Activated gamma-delta T cell (primary cell): ENCODE measurements at places on chromosomes 6 and 20.

- DNase-seq: no peak
These were observed 34.0 kb upstream of the MMS22L start for GRCh38 chr6:97316978-97317377.

GRCh38 chr20:3811467-3812258, 8.7 kb upstream of the AP5S1 start:
- peak; percentile 82 for DNase-seq

DNA sequence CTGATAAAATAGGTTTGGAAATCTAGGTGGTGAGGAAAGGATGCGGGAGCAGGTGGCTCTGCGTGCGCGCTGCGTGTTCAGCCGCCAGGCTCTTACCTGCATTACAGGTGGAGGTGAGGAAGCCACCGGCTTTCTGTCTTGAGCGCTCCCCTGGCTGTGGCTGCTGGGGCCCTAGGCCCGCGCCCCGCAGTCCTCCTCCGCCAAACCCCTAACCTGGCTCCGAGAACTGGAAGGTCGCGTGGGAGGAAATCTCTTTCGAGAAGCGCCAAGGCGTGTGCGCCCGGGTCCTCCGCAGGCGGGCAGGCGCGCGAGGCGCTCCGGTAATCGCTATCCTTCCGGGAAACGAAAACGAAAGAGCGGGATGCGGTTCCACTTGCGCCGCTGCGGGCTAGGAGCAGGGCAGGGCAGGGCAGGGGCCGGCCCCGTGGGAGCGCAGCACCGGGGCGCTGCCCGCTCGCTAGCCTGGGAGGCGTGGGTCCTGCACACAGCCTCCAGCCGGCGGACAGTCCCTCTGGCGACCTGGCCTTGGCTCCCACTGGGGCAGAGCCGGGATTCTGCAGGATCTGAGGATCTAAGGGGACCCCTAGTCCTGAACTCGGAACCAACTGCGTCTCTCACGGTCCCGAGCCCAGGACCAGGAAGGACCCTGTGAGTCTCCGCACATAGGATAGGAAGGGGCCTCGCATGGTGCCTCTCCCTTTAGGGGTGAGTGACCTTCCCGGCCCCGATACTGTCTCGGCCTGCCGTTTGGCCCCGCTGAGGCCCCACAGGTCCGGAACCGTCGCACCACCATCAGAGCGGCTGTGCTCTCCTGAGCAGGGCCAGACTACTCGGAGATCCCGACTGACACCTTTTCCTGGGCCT, at the start of gene ETV7:
Gene ETV7 (minus strand): TSS at position 230 of the 864 bp plus-strand sequence. CDS start 128 bp downstream, at position 102.
- DNase-seq: no peak

- DNase-seq: no peak
These were observed 13.6 kb downstream of the HEBP2 start for GRCh38 chr6:138417493-138418117.

- DNase-seq: no peak
These were observed 78.7 kb downstream of the SGK1 start for GRCh38 chr6:134238960-134239795.

- DNase-seq: peak; percentile 51
These were observed 868 bp upstream of the SLC2A4RG start for GRCh38 chr20:63738687-63739129.

DNA sequence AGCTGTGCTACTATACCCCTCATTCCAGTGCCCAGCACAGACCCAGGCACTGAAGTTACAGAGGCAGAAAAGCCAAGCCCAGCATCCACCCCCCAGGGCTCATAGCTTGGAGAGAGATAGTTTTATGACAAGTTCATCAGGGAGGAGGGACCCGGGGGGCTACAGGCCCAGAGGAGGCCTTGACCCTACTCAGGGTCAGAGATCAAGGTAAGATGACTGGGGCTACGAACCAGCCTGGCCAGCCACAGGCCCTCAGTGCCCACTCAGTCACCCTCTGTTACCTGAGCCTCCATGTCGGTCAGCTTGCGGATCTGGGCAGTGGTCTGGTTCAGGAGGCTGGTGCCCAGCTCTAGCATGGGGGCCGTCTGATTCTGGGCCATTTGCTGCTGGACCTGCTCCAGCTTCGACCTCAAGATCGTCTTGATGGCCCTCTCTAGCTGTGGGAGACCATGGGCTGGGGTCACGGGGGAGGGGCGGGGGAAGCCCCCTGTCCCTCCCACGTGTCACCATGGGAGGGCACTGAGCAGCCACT, 26.1 kb downstream of the ANGPT4 start:
- DNase-seq: no peak

GRCh38 chr20:12644461-12644860, 364.3 kb upstream of the SPTLC3 start:
- no peak for DNase-seq

DNA sequence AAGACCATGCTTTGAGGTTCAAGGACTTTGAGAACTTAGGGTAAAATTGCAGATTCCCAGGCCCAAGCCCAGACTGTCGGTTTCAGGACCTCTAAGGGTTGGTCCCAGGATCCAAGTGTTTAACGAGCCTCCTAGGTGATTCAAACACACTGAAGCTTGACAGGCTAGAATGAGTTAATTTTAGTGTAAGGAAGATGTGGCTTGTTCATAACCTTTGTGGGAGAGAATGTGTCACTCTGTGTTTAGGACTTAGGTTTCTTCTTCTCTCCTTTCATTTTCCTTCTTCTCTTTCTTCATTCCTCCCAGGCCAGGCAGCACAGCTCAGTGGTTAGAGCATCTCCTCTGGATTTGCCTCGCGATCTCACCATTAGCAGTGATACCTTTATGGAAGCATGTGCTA, 104.8 kb upstream of the KCNG1 start:
- no peak for DNase-seq

- DNase-seq: no peak
These were observed 714 bp upstream of the RTEL1 start for GRCh38 chr20:63657260-63657936.

DNA sequence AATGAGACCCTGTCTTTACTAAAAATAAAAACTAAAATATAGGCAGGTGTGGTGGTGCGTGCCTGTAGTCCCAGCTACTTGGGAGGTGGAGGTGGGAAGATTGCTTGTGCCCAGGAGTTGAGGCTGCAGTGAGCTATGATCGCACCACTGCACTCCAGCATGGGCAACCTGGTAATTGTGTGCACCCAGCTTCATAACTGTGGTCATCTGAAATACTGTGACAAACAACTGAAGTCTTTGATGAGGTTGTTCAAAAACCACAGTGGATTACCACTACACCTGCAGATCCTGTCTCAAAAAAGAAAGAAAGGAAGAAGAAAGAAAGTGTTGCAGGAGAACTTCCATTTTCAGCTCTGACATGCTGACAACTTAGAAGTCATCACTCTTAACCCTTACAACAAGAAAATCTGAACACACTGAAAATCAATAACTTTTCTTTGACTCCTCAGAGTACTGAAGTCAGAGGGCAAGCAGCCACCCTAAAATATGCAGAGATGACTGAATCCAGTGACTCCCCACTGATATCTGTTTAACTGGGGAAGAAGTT, 13.8 kb upstream of the ZBP1 start:
- DNase-seq: no peak

DNA sequence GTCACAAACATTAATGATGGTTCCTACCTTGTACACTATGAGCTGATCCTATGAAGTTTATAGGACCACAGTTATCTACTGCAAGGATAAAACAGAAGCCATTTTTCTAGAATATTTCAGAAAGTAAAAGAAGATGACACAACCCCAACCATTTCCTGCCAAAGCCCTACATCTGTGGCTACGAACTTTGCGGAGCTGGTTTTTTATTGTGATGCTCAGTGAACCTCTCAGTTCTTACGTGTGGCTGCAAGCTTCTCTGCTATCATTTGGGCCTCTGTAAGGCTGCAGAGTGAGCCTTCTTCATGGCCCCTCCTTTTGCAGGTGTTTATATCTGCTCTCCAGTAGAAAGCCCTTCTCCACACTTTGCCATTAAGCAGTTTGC, 17.8 kb upstream of the TAGAP start:
- no peak for DNase-seq

- no peak for DNase-seq
These were observed 124.0 kb downstream of the OGFRL1 start for GRCh38 chr6:71412559-71413140.

GRCh38 chr6:134447423-134447822, 129.5 kb upstream of the SGK1 start:
- DNase-seq: no peak

- DNase-seq: no peak
These were observed 28.6 kb upstream of the SPDEF start for GRCh38 chr6:34584694-34585093.

GRCh38 chr6:4790158-4790899, 14.1 kb downstream of the CDYL start:
- no peak for DNase-seq

DNA sequence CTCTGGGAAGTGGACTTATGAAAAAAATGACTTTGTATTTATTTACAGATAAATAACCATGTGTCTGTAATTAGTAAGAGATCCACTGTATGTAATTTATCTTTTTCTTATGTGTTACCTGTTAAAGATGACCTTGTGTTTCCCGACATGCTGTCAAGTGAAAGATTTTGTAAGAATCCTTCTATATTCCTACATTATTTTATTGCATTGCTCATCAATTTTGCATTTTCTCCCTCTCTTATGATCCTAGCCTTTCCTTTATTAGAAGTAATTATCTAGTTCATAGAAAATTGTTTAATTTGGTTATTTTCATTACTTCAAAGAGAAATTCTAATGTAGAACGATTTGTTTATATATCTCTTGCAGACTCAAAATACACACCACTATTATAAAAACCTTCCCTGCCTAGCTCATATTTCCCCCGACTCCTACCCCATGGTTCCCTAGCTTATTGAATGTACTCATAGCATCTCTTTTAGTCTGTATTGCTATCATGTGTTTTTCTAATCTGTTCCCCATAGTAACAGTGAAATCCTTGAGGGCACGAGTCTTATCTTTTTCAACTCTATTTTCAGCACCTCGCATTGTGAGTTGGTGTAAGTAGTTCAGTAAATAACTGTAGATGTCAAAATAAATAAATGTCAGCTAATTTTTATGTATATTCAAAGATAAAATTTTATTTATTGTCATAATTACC, 774.4 kb downstream of the HDGFL1 start:
- no peak for DNase-seq

- DNase-seq: no peak
These were observed 404.2 kb upstream of the CITED2 start for GRCh38 chr6:139778688-139779087.

DNA sequence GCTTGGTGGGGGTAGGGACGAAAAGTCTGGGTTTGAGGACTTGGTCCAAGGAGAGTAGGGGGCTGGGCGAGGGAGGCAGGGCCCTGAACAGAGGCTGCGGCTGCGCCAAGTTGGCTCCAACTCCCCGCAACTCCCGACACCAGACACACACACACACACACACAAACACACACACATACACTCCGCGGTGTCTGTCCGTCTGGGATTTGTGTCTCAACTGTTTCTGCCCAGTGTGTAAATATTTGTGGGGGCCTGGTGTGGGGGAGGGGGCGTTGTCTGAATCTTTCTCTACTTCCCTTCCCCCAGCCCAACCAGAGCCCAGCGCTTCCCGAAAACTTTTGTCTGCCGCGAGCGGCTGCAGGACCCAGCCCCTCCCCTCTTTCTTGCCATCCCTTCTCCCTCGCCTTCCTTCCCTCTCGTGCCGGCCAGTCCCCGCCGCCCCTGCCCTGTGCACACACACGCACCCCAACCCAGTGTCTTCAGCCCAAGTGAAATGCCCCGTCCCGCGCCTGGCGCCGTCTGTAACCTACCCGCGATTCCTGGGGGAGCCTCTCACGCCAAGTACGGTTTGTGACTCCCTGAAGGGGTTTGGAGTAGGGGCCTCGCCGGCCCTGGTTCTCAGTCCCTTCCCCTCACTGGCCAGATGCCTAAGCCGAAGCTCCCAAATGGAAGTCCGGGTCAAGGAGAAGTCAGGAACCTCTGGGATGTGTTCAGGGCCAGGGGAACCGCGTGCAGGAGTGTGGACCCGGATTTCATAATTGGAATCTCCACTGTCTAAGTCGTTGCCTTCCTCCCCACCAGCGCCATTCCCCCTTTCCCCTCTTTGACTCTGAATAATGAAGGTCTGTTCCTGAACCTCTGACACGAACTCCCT, 904 bp downstream of the MDFI start:
- DNase-seq: no peak

GRCh38 chr20:10654630-10655029, 19.2 kb downstream of the JAG1 start:
- DNase-seq: no peak

GRCh38 chr6:2237001-2237400, 8.4 kb downstream of the GMDS start:
- DNase-seq: no peak

DNA sequence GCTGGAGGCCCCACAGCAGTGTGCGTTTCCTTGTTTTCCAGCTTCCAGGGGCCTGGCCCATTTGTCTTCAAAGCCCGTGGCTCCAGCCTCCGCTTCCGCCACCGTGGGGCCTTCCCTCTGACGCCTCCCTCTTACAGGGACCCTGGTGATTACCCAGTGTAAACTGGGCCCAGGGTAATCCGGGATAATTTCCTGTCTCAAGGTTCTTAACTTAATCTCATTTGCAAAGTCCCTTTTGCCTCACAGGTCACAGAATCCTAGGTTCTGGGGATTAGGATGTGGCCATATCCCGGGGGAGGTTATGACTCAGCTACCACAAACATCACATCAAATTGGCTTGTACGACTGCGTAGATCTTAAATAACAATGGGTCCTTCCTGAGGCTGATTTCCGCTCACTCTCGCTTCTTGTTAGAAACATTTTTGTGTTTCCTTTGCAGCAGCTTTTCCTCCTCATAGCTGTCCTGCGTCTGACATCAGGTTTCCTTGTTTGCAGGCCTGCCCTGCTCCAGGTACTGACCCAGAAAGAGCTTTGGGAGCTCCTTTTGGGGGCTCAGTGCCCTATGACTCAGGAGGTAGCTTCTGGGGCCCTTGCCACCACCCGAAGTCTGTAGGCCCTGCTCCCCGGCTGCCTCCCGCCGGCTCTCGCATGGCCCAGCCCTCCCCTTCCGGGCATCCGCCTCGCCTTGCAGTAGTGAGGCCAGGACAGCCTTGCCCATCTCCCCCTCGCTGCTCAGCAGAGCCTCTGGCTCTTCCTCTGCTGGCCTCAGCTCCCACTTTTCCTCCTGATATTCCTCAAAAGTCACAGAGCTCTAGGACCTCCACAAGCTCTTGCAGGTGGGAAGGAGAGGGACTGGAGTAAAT, 100.5 kb downstream of the ERMARD start:
- no peak for DNase-seq

DNA sequence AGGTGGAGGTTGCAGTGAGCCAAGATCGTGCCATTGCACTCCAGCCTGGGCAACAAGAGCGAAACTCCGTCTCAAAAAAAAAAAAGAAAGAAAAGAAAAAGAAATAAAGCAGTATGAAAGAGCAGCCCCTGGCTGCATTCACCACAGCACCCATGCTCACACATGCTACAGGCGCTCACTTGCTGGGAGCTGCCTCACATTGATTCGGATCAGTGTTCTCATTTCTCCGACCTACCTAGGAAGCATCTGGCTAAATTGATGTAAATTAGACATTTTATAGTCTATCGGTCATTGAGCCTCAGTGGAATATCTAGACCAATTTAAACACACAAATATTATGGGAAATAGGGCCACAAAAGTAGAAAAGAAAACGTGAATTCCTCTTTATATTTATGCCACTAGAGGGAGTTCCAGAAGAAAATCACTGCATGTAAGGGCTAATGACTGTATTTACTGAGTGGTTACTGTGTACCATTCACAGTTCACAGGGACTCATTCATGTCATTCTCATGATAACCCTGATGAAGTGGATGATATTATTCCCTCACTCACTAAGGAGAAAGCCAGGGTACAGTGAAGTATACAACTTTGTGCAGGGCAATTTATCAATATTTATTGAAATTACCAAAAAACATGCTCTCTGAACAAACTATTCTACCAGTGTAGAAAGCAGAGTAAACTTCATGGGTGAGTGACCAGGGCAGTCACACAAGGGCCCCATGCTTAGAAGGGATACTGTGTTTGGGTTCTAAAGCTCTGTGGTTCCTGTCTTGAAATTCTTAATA, 5.3 kb upstream of the MOG start:
- DNase-seq: no peak
